ENCODE measurements at places on chromosomes 3 and 15.

GRCh38 chr3:126329927-126330725 is 27.1 kb downstream of the KLF15 start:
- DNase-seq = no peak

- DNase-seq = no peak
These were observed 40.1 kb upstream of the CD47 start for GRCh38 chr3:108130701-108131474.

GRCh38 chr15:43939070-43939469 is 112.3 kb downstream of the WDR76 start:
- DNase-seq = no peak

DNA sequence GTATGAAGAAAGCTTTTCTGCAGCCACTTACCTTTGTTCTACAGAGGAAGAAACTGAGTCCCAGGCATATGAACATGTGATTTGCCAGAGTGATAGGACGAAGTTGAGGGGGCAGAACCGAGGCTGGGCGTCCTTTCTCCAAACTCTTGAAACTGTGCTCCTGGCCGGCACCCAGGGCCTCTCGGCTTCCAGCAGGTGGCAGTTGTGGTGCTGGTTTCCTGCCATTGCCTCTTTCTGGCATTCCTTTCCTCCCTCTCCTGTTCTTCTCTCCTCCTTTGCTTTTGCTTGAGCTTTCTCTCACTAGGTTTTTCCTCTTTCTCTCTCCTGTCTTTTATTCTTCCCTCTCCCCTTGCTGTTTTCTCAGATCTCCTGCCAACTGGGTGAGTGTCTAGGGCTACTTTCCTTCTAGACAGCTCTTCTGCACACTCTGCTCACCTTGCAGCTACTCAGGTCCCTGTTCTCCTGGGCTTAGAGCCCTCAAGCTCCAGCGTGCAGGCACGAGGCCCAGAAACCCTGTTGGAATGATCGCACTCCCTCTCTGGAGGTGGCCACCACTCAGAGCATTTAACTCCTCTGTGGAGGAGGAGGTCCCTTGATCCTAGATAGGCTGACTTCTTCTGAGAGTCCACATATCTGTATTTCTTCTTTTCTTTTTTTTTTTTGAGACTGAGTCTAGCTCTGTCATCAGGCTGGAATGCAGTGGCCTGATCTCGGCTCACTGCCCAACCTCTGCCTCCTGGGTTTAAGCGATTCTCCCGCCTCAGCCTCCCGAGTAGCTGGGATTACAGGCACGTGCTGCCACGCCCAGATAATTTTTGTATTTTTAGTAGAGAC is 26.2 kb downstream of the TRAK1 start:
- DNase-seq = no peak

DNA sequence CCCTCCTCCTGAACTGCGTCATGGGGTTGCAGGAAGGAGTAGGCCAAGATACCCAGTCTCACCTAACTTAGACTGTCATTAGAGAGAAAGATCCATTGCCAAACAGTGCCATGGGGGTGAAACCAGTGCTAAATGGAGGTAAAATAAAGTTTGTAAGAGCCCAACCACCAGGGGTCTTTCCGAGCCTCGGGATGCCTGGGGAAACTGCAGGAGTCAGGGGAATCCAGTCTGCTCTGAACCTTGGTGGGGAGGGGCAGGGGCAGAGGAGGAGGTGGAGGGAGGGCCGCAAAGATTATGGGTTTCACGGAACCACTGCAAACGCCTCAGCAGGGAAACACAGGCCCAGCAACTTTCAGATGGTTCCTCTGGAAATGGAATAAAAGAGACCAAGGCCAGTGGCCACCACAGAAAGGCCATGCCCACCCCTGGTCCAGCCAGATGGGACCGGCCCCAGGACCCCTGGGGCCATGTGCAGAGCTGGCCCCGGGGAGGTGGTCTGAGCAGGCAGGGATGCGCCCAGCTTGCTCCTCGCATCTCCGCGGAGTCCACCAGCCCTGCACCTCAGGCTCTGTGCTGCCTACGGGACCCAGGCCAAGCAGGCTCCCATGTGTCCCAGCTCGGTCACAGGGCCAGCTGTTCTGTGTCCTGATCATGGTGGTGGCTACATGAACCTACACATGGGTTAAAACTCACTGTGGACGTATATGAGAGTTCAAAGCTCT is 19.8 kb upstream of the GP9 start:
- DNase-seq = no peak
